Activated T-helper 1 cell treated with Interleukin-2 at 50 U/mL for 16 hours (primary cell): ENCODE measurements at places on chromosomes 5 and 9.

GRCh38 chr5:10489810-10490426, 48.2 kb downstream of the ROPN1L start:
- no peak for DNase-seq

- DNase-seq: no peak
These were observed 151.5 kb downstream of the GOLPH3 start for GRCh38 chr5:32022638-32023037.

DNA sequence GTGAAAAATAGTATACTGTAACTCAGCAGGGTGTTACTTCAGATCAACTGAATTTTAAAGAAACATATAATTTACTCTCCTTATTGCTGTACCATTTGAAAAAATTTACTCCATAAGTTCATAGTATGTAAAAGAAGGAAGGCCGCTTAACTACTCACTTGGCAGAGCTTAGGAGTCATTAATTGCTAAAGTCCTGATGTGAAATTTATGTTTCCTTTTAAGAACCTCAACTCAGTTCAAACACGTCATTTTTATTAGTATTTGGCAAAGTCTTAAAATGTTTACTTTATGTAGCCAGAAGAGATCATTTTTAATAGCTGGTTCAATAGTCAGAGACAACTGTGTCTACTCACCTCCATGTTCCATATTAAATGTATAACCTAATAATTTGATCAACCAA, 268.6 kb downstream of the CDH10 start:
- DNase-seq: no peak

- DNase-seq: no peak
These were observed 6.7 kb downstream of the ADAMTSL1 start for GRCh38 chr9:18480662-18481093.

DNA sequence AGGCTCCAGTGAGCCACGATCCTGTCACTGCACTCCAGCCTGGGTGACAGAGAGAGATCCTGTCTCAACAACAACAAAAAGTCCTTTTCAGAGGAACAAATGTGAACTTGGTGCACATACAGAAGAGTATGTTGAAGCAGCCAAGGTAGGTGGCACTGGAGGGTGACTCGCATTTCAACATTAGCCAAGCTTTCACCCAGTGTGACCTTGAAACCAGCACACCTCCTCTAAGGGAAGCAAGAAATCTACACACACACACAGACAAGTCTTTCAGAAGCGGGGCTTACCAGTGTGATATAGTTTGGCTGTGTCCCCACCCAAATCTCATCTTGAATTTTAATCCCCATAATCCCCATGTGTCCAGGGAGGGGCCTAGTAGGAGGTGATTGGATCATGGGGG, 225.2 kb downstream of the SEMA5A start:
- DNase-seq: no peak

GRCh38 chr5:132411304-132412013, 41.9 kb downstream of the SLC22A5 start:
- peak; percentile 27 for DNase-seq

DNA sequence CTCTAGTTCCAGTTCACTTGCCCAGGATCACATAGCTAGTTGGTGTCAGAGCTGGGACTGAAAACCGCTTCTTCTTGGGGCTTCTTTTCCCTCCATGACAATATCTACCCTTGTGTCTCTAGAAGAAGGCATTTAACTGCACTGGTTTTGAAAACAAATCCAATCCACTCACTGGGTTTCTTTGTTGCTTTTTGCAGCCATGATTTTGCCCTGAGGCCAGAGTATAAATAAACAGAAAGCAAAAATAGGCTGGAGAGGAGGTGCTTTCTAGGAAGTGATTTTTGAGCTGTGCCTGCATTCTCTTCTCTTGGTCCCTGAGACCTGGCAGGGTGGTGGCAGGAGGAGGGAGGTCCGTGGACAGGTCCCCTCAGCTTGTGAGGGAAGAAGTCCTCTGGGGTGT, 6.9 kb upstream of the TRIO start:
- DNase-seq: no peak

- DNase-seq: no peak
These were observed 169.2 kb downstream of the COX7C start for GRCh38 chr5:86786955-86787354.

DNA sequence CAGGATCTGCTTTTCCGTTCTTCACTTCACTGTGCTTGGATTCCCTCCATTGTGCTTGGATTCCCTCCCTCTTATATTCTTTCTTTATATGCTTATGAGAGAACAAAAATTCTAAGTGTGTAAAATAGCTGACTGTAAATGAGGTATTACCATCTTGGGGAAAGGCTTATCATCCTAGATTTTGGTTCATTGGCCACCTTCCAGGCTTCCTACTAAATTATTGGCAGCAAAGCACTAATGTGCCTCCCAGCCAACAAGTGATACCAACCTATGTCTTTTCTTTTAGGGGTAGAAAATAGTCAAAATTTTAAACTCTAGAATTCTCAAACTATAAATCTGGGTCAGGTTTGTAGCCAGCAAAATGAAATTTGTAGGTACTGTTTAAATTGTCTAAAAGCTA, 52.7 kb downstream of the NDUFAF2 start:
- no peak for DNase-seq

DNA sequence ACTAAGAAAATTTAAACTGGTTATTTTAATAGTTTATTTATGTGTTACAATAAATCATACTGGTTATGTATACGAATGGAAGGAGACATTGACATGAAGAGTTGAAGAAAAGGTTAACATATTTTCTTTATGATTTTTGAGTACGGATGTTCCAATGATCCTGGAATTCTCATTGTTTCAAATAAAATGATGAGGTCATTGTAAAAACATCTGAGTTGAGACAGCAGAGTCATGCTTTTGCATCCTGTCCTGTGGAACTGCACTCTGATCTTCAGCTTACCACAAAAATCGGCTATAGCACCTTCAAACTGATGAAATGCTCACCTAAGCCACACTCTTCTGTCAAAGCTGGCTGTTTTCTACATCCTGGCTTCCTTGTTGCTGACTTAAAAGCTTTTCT, 67.8 kb downstream of the PTCD2 start:
- DNase-seq: no peak

GRCh38 chr5:95759634-95760033, 28.5 kb downstream of the RHOBTB3 start:
- no peak for DNase-seq

- DNase-seq: no peak
These were observed 30.9 kb upstream of the WWC1 start for GRCh38 chr5:168260353-168261226.

GRCh38 chr5:122559676-122560075, 215.2 kb upstream of the SNX2 start:
- no peak for DNase-seq

GRCh38 chr5:32473072-32473471, 28.5 kb upstream of the ZFR start:
- no peak for DNase-seq

GRCh38 chr5:71738662-71739361, 19.7 kb downstream of the CARTPT start:
- DNase-seq: no peak

DNA sequence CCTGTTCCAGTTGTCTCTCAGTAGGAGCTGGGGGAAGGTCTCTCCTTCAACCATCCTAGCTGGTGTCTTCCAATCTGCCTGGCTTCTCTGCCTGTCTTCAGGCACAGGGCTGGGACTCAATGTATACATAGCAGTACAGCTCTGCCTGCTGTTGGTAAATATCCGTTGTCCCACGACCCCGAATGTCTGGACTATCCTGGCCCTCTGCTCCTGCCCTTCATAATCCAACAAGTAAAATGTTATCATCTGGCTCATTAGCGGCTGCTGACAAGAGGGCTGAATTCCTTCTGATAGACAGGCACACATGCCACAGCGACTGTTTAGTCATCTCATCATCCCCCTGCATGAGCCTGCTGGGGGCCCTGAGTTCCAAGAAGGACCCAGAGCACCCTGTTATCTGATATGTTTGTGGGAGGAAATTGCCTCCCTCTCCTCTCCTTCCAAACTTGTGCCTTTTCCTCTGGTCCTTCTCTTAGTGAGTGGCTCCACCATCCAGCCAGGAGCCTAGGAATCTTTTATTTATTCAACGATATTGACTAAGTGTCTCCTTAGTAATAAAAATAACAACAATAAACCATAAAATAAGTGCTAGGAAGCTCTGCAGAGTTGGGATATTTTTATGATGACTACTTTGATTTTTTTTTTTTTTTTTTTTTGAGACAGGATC, 29.5 kb upstream of the TGFBR1 start:
- no peak for DNase-seq

- no peak for DNase-seq
These were observed 24.8 kb downstream of the DPYSL3 start for GRCh38 chr5:147485046-147485445.

DNA sequence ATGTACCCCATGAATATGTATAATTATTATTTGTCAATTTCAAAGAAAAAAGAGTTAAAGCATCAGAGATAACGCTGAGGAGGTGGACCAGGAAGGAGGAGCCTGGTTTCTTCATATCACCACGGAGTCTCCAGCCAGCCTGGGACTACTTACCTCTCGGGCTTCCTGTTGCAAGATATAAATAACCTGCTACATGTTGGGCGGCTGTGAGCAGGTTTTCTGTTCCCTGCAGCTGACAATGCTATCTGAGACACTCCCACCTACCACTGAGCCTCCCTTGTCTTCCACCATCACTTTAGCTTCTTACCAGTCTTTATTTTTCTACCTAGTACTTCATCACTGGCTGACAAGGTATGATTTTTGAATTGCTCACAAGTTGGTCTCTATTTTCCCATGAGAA, 102.7 kb upstream of the CPEB4 start:
- DNase-seq: no peak

DNA sequence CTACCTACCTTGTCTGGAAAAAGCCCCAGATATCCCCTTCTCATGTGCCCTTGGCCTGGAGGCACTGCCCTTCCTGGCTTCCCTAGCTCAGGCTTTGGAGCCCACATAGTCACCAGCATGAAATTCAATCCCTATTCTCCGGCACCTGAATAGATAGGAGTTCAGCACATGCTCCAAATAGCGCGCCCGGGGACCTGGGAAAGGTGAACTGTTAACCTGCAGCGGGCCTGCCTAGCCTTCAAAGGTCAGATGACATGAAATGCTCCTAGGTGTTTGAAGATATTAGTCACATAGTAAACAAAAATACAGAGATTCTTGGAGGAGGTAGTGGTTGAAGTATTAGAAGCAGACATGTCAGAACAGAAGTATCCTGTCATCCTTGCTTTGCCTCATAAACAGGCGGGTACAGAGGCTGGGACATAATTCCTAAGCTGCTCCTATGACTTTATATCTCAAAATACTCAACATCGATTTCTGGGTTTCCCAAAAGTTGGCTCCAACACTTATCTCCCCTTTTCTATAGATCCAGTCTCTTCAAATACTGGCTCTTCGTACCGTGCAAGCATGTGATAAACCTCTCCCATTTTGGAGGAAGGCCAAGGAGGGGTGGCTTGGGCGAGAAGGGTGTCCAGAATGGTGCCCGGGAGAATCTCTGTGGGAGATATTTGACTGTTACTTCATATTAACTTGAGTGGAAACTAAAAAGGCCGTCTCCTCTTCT, 88.0 kb upstream of the ANKH start:
- DNase-seq: no peak

- peak; percentile 88 for DNase-seq
These were observed at the start of gene IFT74 for GRCh38 chr9:26955921-26956859. TSS of gene IFT74 (plus strand) at chr9:26956412. CDS start at chr9:26961968, 5,556 bp downstream.

GRCh38 chr5:148201151-148201550, 1.7 kb upstream of the SPINK6 start:
- no peak for DNase-seq

GRCh38 chr5:159341145-159341544, 10.9 kb upstream of the IL12B start:
- no peak for DNase-seq

- no peak for DNase-seq
These were observed 1.2 kb downstream of the PRRT1B start for GRCh38 chr9:131546336-131547084.

DNA sequence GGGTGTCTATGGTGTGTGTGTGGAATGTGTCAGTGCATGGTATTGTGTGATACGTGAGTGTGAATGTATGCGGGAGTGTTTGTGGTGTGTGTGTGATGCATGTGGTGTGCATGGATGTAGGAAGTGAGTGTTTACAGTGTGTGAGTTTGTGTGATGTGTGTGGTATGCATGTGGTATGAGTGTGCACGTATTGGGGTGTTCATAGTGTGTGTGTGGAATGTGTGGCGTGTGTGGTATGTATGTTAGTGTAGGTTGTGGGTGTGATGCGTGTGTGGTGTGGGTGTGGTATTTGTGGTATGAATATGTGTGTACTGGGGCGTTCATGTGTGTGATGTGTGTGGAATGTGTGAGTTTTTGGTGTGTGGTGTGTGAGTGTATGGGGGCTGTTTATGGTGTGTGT, 40.1 kb upstream of the BICD2 start:
- DNase-seq: no peak

DNA sequence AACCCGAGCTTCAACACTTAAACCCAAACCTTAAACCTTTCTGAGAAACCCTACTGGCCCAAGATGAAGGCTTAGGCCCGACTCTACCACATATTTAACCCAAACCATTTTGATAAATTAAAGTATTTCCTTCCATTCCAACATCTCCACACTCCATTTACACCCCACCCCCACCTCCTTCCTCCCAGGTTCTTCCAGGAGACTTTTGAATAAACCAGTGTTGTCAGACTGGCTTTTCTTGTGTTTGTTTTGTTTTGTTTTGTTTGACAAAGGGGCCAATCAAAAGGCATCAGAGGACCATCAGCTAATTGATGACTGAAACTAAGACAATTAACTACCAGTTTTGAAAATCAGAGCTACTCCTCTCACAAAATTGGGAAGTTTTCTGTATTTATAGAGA, 4.6 kb upstream of the ZNF608 start:
- DNase-seq: no peak

- DNase-seq: no peak
These were observed 14.6 kb upstream of the TNIP1 start for GRCh38 chr5:151095341-151096000.

GRCh38 chr5:134100283-134101091, 14.0 kb upstream of the TCF7 start:
- peak; percentile 71 for DNase-seq

DNA sequence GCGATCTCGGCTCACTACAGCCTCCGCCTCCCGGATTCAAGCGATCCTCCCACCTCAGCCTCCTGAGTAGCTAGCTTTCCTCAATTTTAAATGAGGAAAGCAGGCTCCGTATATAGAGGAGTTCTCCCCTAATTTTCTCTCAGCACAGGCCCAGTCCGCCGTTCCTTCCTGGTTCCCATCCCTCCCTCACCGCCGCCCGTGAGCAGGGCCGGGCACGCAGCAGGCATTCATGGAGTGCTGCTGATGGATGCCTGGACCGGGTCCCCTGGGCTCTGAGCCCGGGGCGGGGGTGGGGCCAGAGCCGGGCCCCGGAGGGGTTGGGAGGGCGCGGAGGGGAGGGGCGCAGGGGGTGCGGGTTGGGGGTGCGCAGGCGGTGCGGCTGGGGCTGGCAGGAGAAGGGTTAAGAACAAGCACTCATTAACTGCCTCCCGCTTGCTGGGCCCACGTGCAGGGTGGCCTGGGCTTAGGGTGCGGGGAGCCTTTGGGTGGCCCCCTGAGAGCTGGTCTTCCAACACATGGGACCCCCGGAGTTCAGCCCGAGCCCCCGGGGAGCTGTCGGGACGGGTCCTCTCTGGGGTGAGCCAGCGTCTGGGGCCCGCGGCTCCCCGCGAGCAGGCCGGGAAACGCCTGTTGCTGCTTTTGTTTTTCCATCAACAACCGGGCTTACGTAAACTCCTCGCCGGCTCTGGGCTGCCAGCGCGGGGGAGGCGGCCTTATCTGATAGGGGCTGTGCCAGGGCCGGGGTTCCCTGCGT, 33.7 kb downstream of the LHX2 start:
- DNase-seq: no peak
